Foreskin melanocyte (primary cell): ENCODE measurements at places on chromosomes 5 and 9.

GRCh38 chr5:44919560-44919959 lies 110.8 kb downstream of the MRPS30 start:
- DNase-seq, result no peak

DNA sequence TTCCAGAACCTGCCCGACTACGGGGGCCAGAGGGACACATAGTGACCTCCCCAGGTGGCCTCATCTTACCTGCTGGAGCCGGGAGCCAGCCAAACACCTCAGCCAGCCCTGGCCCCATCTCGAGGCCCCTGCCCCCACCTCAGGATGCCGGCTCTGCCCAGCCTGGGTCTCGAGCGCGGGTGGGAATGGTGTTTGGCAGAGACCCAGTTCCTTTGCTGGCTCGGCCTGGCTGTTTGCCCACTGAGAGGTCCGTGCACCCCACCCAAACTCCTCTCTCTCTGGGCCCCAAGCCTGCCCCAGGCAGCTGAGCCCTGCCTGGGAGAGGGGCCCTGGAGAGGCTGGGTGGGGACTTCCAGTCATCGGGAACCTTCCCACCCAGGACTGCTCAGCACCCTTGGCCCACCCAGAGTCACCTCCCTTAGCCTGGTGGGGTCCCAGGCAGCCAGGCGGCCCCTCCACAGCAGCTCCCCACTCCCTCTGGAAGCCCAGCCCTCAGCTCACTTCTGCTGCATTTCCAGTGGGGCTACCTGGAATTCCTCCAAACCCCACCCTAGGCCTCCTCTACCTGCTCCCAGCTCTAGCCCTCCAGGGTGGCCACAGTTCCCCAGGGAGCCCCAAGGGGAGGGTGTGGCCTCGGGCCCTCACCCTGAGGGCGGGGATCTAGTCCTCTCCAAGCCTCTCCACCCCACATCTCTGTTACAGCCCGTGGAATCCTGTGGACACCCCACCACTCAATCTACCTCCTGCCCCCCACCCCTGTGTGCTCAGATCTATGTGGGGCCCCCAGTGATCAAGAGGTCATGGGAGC lies 42.4 kb upstream of the UBAC1 start:
- DNase-seq, result no peak

- DNase-seq, result no peak
Measured at GRCh38 chr9:16152276-16153101, 599.6 kb downstream of the CCDC171 start.

DNA sequence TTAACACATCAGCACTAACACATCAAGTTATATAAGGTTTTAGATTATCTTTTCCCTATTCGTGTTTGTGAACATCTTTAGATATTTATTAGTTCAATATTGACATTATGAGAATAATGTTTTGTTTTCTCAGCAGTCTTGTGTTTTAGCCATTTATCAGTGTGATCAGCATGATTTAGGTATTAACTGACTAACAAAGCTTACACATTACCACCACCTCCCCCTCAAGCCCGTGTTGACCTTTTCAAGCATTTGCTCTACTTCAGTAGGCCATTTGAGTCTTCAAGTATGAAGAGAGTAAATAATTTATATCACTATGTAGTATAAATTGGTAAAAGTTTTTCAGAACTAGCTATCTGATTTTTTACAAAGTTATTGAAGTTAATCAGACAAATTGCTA lies 6.9 kb downstream of the PBX3 start:
- DNase-seq, result no peak
